NB4 (cell line): ENCODE measurements at places on chromosomes 1 and 21.
A peak's percentile ranks its signal among the peaks of the same experiment; 100 is the strongest.

- DNase-seq = peak; percentile 72
These were observed 62.8 kb upstream of the LAX1 start for GRCh38 chr1:203702130-203702577.

DNA sequence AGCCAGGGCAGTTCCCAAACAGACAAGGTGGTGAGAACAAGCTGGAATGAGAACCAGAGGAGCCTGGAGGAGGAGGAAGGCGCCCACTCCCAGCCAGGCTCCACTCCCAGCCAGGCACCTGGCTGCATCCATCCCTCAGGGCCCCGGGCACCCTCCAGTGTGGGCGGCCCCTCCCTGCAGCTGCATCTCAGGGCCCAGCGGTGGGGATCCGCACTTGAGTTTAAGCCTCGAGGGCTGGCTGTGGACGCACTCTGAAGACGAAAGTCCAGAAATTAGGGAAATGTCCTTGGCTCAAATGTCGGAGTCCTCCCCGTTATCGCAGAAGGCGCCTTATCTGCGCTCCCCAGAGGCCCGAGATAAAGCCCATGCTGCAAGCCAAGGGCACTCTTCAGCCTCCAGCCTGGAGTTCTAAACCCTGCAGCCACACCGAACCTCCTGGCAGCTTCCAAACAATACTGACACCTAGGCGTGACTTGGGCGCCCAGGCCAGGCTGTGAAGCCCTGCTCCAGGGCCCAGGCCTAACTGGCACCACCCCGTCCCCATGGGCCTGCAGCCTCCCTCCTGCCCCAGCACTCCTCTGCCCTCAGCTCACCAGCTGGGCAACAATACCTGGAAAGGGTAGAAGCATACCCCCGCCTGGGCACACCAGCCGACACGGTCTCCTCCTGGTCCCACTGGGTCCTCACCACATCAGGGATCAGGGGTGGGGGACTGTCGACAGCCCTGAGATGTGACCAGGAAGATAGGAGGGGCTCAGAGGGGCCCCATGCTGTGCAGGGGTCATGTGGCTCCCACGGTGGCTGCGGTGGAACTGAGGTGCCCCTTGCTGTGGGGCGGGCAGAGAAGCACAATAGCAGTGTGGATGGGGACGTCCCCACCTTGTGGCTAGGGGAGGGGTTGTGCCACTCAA is 184.8 kb upstream of the VAMP3 start:
- no peak for DNase-seq

DNA sequence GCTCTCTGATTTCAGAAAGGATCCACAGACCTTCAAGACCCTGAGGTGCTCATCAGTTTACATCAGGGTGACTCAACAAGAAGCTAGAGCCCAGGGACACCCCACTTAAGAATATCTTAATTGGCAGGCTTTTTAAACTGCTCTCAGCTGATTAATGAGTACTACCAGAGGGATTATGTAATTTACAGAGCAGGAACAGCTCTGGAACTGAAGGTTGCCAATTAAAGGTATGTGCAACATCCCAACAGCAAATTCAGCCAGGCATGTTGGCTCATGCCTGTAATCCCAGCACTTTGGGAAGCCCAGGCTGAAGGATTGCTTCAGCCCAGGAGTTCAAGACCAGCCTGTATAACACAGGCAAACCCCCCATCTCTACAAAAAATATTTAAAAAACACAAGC is 295.7 kb downstream of the SETD4 start:
- DNase-seq = no peak

GRCh38 chr1:227887697-227888403 is 59.9 kb downstream of the WNT9A start:
- no peak for DNase-seq

DNA sequence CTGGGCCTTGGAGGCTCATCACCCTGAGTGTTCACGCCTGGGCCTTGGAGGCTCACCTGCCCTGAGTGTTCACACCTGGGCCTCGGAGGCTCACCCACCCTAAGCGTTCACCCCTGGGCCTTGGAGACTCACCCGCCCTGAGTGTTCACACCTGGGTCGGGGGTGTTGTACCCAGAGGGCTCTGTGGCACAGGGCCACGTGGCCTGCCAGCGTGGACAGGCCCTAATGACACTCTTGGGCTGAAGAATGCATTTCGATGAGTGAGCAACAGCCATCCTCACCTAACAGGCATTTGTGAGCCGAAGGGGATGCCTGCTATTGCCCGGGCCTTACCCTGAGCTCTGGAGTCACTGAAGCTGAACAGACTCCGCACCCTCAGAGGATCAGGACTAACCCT is 17.5 kb downstream of the SLC19A1 start:
- DNase-seq = no peak
